ENCODE measurements at places on chromosomes 6 and 20.
A peak's percentile ranks its signal among the peaks of the same experiment; 100 is the strongest.

DNA sequence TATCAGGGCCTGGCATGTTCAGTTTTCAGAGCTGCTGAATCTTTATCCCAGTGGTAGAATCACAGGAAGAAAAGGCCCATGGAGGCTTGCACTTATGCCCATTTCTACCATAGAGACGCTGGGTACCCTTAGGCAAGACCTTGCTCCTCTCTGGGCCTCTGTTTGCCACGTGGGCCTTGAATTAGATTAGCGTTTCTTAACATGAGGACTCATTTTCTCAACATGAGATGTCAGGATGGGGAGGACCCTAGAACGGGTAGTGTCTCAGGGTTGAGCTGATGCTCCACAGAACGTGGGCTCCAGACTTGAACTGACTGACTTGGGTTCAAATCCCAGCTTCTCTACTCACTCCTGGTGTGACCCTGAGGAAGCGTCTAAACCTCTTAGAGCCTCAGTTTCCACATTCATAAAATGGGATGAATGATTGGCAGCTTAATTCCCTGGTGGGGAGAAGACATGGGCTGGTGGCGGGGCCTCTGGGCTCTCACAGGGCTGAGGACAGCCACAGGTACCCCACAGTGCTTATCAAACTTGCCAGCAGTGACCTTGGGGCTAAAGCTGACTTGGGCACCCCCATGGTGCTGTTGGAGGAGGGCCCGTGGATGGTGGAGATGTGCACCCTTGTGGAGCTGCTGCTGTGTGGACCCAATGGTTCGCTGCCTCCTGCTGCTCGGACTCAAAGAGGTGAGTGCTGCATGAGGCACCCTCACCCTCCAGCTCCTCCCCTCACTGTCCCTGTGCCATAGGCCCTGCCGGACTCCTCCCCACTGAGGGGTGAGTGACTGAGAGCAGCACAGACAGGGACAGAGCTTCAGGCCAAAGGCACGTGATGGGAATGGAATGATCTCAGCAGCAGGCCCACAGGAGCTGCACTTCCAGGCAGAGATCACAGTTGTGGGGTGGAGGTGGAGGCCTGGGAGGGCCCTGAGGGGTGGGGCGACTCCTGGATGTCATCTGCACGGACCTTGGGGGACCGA is 28.2 kb downstream of the SUN5 start:
- no peak for DNase-seq

DNA sequence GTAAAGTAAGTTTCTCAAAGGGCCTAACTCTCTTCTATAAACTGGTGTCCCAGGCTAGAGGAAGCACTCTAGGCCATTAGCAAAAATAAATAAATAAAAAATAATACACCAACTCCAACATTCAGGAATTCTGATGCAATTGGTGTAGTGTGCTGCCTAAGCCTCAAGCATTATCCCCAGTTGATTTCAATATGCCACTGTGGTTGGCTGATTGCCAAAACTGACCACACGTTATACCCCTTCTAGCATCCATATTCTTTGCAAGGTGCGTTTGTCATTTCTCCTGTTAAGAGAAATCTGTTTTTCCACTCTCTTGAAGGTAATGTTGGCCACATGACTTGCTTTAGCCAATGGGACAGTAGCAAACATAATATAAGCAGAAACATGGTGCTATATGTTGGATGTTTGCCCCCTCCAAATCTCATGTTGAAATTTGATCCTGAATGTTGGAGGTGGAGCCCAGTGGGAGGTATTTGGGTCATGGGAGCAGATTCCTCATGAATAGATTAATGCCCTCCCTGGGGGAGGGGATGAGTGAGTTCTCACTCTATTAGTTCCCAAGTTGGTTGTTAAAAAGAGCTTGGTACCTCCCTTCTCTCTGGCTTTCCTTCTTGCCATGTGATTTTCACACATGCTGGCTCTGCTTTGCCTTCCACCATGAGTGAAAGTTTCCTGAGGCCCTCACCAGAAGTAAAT is 71.9 kb upstream of the PLCB4 start:
- DNase-seq = no peak

DNA sequence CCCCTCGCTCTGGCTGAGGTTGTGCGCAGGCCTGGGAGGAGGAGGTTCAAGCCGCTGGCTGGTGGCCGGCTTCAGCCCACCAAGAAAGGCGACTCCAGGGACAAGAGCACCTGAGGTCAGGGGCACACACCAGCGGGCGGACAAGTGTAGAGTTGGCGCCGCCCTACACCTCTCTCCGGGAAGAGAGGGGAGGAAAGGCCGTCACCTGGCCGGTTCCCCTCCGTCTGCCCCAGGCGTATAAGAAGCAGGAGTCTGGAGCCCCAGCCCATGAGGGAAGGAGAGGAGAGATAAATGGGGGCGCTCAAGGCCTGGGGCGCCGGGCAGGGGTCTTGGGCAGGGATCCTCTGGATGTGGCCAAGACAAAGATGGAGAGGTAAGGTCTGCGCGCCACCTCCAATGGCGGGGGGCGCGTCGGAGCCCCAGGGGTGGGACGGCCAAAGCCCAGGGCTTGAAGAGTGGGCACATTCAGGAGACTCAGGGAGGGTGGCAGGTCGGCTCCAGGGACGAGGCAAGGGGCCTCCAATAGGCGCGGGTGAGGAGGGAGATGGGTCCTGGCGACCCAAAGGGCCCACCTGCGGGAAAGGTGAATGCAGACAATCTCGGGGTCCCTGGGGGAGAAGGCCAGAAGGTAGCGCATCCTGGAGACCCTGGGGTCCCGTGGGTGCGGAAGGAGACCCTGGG is 826 bp downstream of the RIMS4 start:
- DNase-seq = no peak

- DNase-seq = no peak
Observed at GRCh38 chr20:43155366-43156100, 34.2 kb downstream of the PTPRT start.

DNA sequence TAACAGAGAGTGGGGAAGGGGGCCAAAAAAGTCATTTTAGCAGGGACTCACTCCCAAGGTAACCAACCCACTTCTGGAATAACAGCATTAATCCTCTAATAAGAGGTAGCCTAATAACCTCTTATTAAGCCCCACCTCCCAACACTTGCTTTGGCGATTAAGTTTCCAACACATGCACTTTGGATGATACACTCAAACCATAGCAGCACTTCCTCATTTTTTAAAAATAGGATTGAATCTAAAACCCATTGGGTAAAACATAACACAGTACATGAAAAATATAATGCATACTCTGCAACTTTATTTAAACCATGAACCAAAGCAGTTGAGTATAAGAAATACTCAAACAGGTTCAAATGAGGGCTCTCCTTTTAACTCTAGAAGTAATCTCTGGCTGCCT is 318.3 kb downstream of the HACE1 start:
- DNase-seq = no peak

- no peak for DNase-seq
Observed at GRCh38 chr20:57379263-57379647, 11.9 kb upstream of the RBM38 start.

- peak; percentile 11 for DNase-seq
Observed at GRCh38 chr6:33014841-33015634, 5.6 kb upstream of the HLA-DOA start.

DNA sequence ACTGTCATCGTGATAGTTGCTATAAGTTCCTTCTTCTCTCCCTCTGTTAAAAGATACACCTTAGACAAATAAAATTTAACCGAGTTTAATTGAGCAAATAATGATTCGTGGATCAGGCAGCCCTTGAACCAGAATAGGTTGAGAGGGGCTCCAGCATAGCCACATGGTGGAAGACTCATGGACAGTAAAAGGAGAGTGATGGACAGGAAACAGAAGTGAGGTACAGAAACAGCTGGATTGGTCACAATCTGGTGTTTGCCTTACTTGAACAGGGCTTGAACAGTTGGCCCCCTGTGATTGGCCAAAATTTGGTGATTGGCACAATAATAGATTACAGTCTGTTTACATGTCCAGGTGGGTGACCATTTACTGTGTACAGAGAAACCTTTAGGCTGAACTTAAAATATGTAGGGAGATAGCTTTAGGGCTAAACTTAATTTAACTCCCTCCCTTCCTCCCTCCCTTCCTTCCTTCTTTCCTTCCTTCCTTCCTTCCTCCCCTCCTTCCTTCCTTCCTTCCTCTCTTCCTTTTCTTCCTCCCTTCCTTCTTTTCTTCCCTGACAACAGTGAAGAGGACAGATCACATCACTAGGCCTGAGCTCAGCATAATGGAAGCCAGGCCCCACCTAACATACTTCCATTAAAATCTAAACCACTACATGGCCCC is 531.8 kb upstream of the JARID2 start:
- DNase-seq = no peak

DNA sequence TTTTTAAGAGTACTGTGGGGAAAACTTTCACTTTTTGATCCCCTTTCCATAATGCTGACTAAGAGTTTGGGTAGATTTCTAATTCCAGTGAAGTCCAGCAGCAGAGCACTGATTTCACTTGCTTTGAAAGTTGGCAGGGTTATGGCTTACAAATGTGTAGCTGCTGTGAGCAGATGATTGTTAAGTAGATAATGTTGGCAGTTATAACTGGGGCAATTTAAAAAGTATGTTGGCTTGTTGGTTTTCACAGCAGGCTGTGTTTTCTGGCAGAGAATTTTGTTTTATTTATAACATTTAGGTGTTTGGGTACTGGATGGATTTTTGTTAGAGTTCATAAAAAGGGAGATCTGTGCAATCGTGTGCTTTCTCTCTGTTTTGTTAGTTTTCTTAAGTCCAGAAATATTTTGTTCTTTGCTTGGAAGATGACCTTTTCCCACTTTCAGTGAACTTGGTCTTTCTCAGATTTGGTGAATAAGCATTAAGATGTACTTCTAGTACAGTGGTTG is 31.4 kb downstream of the AFDN start:
- DNase-seq = no peak

DNA sequence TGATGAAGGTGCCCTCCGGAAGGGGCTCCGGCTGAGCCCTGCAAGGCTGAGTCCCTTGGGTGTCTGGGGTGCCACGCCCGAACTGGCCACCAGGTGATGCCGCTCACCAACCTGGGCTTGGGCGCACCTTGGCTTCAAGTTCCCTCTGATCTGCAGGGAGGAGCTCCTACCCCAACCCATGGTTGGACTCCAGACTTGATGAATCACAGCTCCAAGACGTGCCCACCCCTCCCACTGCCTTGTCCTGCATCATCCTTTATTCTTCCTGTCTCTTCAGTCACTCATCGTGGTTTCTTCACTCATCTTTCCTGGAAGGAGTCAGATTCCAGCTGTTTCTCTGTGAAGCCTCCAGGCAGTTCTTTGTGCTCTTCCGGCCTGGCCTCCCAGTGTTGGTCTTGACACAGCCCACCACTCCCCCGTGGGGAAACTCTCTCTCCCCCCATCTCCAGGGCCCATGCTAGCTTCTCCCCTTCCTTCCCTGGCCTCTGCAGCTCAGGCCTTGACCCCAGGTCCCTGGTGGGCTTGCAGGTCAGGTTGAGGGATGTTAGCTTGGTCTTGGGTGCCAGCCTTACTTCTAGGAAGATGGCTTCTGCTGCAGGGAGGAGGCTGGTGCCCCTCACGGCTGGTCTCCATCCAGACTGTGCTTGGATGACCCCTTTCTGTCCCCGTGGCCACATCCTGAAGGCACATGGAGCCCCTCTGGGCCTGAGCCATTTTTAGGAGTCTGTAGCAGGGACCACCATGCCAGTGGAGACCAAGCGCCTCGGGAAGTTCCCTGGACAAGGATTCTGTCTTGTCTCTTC is 2.6 kb upstream of the ZBP1 start:
- no peak for DNase-seq

DNA sequence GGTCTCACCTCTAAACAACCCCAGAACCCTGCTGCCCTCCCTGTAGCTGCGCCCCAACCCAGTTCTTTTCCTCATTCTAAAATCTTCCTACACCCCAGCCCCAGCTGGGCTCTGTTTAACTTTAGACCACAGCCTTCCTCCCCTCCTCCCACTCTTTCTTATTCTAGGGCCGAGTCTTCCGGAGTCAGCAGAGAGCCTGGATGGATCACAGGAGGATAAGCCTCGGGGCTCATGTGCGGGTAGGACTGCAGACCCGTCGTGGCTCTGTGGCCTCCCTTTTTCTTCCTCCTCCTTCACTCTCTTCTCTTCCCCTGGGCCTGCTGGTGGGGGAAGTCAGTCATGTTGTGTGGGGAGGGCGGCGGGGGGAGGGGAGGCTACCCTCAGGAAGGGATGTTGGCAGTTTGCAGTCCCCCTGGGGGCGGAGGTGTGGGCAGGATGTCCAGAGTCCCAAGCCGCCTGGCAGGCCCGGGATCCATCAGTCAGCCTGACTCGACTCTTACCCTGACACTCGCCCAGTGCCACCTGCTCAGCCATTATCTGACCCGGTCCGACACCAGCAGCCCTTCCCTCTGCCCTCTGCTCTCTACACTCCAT is 8.1 kb downstream of the CAPN11 start:
- no peak for DNase-seq

DNA sequence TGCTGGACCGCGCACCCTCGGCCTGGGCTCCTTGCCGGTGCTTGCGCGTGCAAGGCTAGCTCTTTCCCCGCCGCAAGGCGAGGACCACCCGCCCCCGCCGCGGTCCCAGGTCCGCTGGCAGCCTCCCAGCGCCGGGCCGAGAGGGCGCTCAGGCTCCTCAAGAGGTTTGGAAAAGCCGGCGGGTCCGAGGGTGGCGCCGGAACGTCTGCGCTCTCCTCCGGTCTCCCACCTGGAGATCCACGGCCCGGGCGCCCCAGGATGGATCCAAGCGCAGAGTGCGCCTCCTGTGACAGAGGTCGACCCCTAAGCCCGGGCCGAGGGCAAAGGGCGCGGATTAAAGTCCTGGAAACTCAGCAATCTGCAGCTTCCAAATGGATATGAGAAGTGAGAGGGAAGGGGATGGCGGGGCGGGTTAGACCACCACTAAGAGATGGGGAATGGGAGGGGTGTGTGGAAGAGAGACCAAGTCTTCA is 575 bp upstream of the MICAL1 start:
- DNase-seq = no peak

GRCh38 chr6:141946502-141946901 is 186.2 kb upstream of the GJE1 start:
- no peak for DNase-seq

DNA sequence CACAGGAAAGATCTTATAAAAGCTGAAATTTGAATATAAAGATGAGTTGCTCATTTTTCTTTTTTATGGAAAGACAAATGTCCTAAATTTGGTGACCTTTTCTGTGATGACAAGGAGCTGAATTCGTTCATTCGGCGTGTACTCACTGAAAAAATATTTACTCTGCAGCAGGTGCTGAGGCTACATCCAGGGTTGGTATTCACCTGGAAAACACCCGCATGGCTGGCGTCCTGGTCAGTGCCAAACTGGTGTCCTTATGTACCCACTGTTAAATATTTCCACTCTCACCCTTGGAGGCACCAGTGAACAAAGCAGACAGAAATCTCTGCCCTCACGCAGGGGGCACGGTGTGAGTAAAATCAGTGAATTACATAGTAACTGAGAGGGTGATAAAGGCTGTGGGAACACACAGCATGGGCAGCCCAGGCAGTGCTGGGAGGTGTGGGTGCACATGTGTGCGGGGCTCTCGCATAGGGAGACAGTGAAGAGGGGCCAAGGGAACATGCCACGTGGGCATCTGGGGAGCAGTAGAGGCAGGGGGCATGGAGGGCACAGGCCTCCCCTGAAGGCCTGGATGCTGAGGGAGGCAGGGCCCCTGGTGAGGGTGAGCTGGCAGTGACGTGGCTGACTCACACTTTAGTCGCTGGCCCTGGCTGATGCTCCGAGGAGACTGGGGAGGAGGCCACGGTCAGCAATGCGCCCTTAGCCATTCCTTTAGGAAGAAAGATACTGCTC is 89.7 kb downstream of the INSM1 start:
- no peak for DNase-seq

All from stimulated activated CD8-positive, alpha-beta memory T cell treated with anti-CD3 and anti-CD28 coated beads, Interleukin-4, amount 100 ng/mL, for 1 hour (primary cell).